ENCODE measurements at places on chromosomes 7 and 10. TPM values are rescaled to one million over a fixed set of nuclear protein-coding genes. Genes with fewer than 3 reads are reported as not detected.

The EPDR1 gene
- total RNA-seq = 99.6 TPM

The SUPV3L1 gene
- 26.0 TPM for total RNA-seq

The OPN1SW gene
- total RNA-seq = 2.1 TPM

The MICALL2 gene
- 27.4 TPM for total RNA-seq

The SEC31B gene
- total RNA-seq = 1.5 TPM

The NKX2-3 gene
- total RNA-seq = not detected

The C7orf57 gene
- total RNA-seq = 0.29 TPM

The ADCY1 gene
- total RNA-seq = 0.52 TPM

The AFAP1L2 gene
- not detected for total RNA-seq

The AASS gene
- 9.0 TPM for total RNA-seq

The SCIN gene
- 0.40 TPM for total RNA-seq

The FAM25C gene
- not detected for total RNA-seq

The RELN gene
- 0.63 TPM for total RNA-seq

The NME8 gene
- not detected for total RNA-seq

The LRIT1 gene
- total RNA-seq = not detected

The FEZF1 gene
- total RNA-seq = not detected

The PAPOLB gene
- total RNA-seq = 0.13 TPM

The PEX1 gene
- total RNA-seq = 17.1 TPM

The RAB19 gene
- not detected for total RNA-seq

The PARG gene
- 23.1 TPM for total RNA-seq

The FGFBP3 gene
- total RNA-seq = 0.64 TPM

The CD36 gene
- 7.9 TPM for total RNA-seq

The ADIRF gene
- total RNA-seq = 2.5 TPM

The TNS3 gene
- 556 TPM for total RNA-seq

The GNA12 gene
- total RNA-seq = 20.6 TPM

The TMEM209 gene
- total RNA-seq = 23.5 TPM

The CDC14C gene
- 0.32 TPM for total RNA-seq

The PLEKHA1 gene
- 10.1 TPM for total RNA-seq

The HOXA9 gene
- 8.7 TPM for total RNA-seq

The GPR15LG gene
- not detected for total RNA-seq

The GRID1 gene
- total RNA-seq = not detected

The PRPS1L1 gene
- total RNA-seq = not detected

The ODAD2 gene
- 0.52 TPM for total RNA-seq

The PRSS37 gene
- total RNA-seq = not detected

The SKIDA1 gene
- total RNA-seq = 0.63 TPM

The ZNF239 gene
- 4.1 TPM for total RNA-seq

The PRKAR2B gene
- total RNA-seq = 0.06 TPM

The SPDYE16 gene
- not detected for total RNA-seq

The FXYD4 gene
- not detected for total RNA-seq

The MAT1A gene
- total RNA-seq = not detected

The KAZALD1 gene
- 16.1 TPM for total RNA-seq

The KCND2 gene
- 0.34 TPM for total RNA-seq

The ASAH2 gene
- 0.80 TPM for total RNA-seq
